ENCODE measurements at places on chromosomes 2 and 18.
A peak's percentile ranks its signal among the peaks of the same experiment; 100 is the strongest.

DNA sequence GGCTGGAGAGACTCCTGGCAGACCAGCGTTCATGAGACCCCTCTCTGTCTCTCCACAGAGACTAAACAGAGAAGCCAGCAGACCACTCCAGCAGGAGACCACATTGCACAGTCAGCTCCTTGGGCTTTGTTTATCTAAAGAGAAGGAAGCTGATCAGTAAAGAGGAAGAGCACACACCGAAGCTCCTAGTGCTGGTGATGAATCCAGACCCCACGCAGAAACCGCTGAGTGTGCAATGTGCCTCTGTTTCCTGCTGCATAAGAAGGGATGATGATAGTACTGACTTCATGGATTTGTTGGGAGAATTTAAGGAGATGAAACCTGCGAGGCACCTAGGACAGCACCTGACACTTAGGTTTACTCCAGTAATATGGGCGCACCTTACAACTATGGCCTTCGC, 544.1 kb upstream of the ID2 start:
- DNase-seq = no peak

DNA sequence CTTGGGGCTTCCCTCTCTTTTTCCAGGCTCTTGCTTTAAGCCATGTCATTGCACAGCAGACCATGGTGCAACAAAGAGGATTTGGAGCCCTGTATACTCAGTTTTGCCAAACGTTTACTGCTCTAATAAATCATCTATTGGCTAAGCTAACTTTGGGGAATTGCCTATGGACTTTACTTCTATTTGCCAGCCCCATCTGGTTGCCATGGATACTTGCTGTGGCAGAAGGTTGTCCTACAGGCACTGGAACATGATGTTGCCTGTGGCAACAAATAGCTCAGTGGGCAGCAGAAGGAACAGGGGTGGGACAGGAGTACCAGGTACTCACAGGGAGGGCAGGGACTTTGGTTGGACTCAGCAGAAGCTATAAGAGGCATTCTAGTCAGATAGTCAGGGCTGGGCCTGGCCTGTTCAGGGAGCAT, 129.7 kb downstream of the CCDC85A start:
- no peak for DNase-seq

- no peak for DNase-seq
These were observed 225.1 kb upstream of the LRRTM1 start for GRCh38 chr2:80529466-80530165.

DNA sequence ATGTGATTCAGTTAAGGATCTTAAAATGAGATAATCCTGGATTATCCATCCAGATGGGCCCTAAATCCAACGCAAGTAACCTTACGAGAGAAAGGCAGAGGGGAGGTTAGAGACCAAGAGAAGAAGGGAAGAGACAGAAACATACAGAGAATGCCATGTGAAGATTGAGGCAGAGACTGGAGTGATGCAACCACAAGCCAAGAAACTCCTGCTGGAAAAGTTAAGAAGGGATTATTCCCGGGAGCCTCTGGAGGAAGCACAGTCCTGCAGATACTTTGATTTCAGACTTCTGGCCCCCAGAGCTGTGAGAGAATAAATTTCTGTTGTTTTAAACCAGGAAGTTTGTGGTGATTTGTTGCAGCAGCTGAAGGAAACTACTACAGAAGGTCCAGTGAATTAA, 992.7 kb downstream of the BCL11A start:
- DNase-seq = no peak

DNA sequence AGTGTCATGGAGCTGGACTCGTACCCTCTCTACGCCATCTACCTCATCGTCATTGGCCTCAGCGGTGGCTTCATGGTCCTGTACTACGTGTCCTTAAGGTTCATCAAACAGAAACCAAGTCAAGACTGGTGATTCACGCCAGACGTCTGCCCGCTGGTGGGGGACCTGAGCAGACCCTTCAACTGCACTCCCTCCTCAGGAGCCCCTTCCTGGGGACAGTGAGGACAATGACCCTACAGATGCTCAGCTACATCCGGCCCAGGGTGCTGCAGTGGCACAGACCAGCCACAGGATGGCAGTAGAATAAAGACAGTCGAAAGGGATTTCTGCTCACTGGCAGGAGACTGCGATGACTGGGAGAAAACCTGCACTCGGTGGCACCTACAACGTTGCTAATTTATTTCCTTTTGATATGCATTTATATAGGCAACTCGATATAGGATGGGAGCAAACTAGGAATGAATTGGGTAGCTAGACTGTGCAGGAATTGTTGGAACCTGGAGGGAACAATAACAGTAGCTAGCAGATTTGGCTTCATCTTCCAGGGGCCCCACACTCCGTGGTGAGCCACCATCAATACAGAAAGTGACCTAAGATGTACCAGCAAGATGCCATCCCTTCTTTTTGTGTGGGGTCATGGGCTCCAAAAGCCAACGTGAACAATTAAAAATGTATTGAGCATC, 39.2 kb downstream of the ABCG8 start:
- DNase-seq = peak; percentile 67

DNA sequence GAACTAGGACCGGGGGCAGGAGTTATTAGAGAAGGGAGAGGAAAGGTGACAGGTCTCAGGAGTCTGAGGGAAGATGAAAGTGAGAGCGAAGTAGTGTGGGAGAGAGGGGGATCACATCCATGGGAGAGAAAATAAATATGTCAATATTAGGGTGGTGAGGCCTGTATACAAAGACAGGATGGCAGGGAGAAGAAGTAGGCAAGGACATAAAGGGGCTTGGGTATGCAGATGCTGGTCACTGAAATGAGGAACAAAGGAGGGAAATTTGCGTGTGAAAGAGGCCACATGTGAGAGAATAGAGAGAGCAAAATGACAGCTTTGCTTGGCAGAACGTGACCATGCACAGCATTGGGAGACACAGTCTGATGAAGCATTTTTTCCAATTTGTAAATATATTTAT, 13.6 kb downstream of the METAP1D start:
- no peak for DNase-seq

- no peak for DNase-seq
These were observed 146.5 kb downstream of the GLI2 start for GRCh38 chr2:120881981-120882788.

DNA sequence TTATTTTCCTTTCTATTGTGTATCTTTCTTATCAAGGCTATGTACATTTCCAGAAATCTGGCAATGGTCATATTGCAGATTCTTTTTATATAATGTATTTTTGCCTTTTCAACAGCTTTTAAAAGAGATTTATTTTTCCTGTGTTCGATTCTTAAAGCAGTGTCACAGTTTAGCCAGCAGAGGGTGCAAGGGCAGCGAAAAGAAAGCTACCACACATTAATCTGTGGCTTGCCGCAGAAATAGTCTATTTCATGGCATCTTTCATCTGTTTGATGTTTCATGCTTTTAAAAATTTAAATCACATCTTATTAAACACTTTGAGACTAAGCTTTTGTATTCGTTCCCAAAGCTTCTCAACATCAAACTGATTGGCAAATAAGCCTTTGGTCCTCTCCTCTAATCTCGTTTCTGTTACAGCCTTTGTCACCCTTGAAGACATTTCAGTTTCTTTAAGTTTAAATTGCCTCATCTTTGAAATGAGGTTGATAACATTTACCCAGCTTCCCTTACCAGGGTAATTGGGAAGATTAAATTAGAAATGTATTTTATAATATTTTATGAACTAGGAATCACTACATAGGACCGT, 73.3 kb downstream of the PIK3C3 start:
- DNase-seq = peak; percentile 18

- no peak for DNase-seq
These were observed 16.5 kb downstream of the TMEM178A start for GRCh38 chr2:39682066-39682692.

GRCh38 chr2:233399306-233400225, 45.3 kb downstream of the DGKD start:
- peak; percentile 46 for DNase-seq

- no peak for DNase-seq
These were observed 52.6 kb downstream of the CD28 start for GRCh38 chr2:203758841-203759689.

DNA sequence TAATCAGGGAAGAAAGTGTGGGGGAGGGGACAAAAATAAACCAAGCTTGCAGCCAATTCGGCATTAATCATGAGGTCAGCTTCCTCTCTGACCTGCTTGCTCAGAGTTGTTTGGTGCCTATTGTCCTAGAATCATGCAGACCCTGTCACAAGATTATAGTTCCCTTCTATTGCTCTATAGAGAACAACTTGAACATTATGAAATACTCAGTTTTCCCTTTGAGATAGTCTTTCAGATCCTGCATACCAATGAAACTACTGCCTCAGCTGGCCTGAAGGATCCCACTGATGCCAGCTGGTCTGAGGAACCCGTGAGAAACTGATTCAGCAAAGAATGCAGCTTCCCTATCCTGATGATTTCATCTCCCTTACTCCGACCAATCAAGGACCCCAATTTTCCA, 955 bp upstream of the BBS5 start:
- DNase-seq = no peak

- DNase-seq = no peak
These were observed 132.3 kb downstream of the RTP5 start for GRCh38 chr2:242001853-242002252.

DNA sequence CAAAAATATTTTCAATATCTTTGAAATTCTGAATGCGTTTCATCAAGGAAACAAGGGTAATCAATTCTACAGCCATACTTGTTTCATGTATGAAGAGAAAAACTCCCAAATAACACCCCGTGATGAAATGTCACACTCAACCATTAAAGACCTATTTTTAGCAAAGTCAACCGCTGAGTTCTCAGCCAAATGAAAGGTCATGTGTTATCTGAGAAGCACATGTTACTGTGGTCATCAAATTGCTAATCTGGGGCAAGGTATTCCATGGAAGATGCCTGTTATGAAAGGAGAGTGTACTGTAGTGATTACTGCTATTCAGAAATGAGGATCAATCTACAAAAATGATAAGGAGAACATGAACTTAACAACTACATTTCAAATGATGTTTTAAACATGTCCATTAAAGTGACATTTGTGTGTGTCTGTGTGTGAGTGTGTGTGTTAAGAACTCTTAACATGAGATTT, 126.7 kb downstream of the BCL2 start:
- DNase-seq = no peak

- no peak for DNase-seq
These were observed 15.1 kb upstream of the RTTN start for GRCh38 chr18:70220628-70221027.

GRCh38 chr2:125837128-125837527, 818.8 kb upstream of the GYPC start:
- DNase-seq = no peak

- no peak for DNase-seq
These were observed 22.3 kb upstream of the ORC2 start for GRCh38 chr2:200985799-200986198.
